Stimulated activated CD8-positive, alpha-beta memory T cell treated with anti-CD3 and anti-CD28 coated beads, Interleukin-7, amount 100 ng/mL, for 4 hours (primary cell): ENCODE measurements at places on chromosomes 7 and 10.

GRCh38 chr7:131139462-131139861 is 188.2 kb upstream of the MKLN1 start:
- no peak for DNase-seq

DNA sequence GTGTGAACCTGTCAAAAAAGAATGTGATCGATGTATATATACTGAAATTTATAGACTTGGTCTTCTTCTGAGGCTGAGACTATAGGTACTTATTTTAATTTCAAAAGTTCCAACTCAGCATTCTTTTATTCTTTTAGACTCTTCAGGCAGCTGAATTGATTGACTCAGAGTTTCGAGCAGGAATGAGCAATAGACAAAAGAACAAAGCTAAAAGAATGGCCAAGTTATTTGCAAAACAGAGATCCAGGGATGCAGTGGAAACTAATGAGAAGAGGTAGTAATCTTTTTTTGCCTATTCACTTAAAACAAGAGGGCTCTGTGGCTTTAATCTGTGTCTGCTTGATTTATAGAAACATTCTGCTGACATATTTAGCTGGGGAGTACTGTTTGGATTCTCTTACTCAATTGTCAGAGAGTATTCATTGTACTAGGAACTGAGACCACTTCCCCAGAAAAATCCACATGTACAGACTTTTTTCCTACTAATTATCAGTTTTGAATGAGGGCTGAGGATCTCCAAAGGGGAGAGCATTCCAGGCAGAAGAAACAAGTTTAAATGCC is 30.1 kb downstream of the BTAF1 start:
- DNase-seq: no peak

DNA sequence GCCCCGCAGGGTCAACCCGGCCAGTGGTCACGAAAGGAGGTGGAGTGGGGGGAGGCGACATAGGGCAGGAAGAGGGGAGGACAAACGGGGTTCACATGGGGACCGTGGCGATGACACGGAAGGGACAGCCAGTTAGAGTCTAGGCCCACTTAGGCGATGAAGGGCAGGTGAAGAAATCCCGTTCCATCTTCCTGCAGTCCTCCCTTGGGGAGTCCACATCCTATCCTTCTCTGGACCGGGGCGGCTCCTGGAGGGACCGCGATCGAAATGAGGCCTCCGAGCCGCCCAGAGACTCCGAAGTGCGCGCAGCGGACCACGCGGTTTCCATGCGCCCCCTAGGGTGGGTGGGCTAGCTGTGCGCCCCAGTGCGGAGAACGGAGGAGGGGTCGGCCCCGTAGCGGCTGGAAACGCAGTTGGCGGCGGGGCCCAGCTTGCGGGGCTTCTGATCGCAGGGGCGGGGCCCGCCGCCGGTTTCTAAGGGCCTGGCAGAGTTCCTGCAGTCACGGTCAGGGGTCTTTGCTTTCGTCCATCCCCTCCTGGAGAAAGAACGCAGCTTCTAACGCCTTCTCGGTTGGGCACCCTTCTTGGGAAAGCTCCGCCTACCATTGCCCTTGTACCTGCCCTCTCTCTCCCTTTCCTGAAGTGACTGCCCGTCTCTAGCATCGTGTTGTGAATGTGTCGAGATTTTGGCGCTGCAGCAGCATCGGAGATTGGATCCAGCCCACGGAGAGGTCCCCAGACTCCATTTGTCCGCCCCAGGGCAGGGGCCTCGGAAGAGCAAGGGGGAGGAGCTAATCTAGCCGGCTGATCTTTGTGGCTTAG is 17.9 kb upstream of the TMEM225B start:
- DNase-seq: peak; percentile 60

DNA sequence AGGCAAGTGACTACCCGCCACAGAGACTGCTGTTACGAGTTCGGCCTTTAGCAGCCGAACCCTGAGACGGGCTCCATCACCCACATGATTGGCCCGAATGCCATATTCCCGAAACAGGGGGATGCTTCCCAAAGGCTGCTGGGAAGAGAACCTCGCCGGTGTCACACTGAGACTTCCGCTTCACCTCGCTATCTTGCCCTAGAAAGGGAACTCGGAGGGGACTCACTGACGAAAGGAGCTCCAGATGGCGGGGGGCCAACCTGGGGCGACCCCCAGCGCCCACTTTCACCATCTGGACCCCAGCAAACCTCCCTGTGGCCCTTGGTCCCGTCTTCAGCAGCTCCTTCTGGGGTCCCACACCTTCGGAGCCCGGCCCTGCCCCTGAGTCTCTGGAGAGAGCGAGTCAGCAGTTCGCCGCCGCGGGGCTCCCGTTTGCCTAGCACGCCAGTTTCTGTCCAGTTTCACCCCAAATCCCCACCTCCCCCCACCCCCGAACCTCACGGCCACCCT is 529 bp downstream of the HPS1 start:
- DNase-seq: no peak

DNA sequence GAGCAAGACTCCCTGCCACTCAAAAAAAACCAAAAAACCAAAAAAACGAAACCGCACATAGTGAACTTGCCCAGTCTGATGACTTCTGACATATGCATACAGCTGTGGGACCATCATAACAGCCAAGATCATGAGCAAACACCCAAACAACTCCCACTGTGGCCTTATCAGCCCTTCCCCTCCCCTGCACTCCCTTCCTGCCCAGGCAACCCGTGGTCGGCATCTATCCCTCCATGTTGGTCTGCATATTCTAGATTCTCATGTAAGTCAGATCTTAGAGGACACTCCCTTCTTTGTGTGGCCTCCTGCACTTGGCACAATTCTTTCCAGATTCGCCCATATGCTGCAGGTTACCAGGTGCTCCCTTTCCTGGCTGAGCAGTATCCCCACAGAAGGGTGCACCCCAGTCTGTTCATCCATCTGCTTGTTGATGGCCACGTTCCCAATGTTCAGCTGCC is 72.8 kb downstream of the GNA12 start:
- DNase-seq: no peak

DNA sequence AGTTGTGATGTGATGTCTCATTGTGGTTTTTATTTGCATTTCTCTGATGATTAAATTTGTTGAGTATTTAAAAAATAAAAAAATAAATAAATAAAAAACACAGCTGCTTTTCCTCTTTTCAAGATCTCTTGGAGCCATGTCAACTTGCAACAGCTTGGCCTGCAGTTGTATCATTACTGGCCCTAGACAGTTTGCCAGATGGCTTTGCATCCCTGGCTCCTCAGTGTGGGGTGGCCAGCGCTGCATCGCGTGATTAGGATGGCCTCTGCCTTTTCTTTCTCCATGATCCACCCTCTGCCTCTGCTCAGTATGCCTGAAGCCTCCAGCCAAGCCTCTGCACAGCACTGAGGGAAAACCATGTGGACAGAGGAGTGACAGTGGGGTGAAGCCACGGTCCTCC is 96.8 kb downstream of the PPP1R3C start:
- no peak for DNase-seq

DNA sequence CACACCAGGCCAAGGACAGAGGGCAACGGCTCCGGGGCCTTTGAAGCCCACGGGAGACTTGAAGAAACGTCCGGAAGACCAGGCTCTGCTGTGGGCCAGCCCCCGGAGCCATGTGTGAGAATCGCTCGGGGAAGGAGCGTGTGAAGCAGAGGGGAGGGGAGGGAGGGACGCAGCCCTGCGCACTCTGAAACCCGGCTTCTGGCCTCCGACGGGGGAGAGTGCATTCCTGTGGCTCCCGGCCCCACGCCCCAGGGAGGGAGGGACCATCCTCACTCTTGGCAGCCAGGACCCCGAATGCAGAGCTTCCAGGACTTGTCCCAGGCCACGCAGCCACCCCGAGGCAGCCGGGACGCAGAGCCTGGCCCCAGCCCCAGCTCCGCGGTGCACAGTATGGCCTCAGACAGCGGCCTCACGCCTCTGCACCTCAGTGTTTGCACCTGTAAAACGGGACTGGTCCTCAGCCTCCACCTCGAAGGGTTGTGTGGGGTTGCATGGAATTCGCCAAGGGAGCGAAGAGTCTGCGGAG is 67.4 kb downstream of the PDGFA start:
- DNase-seq: no peak
